ENCODE measurements at places on chromosomes 5 and 9.

DNA sequence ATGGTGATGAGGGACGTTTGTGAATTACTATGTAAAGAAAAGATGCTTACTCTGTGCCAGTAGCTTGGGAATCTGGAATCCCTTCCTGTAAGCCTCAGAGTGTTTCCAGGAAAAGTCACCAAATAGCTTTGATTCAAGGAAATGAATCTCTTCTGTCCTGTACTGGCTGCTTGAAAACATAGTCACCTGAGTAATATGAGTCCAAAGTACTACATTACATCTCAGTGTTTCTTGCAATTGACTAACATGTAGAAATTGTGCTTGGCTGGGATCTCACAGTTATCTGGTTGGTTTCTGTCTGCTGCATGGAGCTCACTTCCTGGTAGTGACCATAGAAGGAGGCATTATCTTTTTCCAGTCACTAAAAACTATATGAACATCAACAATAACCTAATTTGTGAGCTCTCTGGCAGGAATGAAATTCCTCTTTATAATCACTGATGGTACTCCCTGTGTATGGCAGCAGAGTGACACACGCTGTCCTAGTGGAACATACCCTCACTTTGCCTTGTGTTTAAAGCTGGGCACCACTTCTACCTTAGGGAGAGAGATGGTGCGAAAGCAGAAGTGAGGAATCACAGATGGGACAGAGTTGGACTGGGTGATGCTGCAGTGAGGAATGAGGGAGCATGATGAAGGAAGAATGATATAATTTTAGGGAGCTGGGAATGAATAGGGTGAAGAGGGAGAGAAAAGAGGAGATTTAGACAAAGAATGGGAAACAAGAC is 568.5 kb downstream of the RAB3C start:
- no peak for DNase-seq

DNA sequence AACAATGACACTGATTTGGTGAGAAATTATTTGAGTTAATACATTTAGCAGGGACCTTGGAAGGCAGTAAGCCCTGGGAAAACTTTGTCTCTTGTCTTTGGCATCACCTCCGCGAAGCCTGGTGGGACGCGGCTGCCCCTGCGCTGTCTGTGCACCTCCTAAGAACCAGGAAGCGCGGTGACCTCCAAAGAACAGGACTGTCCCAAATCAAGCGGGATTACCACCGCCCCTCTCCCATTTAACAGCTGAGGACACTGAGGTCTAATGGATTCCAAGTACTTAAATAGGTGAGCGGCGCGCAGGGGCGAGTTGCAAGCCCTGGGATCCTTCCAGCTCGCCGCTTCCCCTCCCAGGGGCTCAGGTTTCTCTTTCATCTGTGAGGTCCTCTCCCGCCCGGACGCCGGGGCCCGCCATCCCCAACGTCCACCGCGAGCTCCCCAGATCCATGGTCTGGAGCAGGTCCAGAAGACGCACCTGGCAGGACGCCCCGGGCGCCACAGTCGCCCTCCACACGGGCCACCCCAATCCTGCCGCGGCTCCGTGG is 432 bp downstream of the STARD4 start:
- no peak for DNase-seq

DNA sequence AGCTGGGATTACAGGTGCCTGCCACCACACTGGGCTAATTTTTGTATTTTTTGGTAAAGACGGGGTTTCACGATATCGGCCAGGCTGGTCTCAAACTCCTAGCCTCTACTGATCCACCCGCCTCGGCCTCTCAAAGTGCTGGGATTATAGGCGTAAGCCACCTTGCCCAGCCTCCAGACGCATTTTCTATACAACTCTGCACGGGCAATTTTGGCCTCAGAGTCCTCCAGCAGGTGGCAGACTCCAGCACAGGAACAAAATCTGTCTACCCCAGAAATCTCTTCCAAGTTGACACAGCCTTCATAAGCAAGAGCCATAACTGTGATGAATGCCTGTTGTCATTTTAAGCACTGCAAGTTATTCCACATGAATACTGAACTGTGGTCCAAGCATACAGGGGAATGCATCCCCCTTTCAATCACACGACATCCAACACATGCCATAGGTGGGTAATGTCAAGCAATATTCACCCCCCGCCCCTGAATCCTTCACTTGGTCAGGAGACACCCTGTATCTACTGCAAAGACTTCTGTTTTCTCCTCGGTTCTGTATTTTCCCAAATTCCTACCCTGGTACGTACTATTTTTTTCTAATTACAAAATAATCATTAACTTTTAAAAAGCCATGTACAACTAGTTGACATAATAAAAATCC is 50.8 kb downstream of the ALDH7A1 start:
- no peak for DNase-seq

- no peak for DNase-seq
Observed at GRCh38 chr5:39217365-39218281, 1.7 kb downstream of the FYB1 start.

DNA sequence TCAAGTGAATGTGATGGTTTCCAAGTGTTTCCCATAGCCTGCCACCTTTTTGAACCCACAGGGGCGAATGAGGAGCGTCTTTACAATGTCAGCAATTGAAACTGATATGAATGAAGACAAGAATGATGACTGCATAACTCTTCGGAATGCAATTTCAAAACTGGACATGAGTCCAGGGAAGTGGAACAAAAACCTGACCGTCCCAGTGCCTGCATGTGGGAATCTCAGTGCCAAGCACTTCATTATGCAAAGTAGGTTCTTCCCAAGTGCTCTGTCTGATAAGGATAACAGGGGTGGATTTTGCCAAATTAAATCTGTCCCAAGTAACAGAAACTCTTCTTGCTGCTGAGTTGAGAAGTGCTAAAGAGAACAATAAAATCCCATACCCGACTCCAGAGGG is 243.8 kb upstream of the ADAMTS16 start:
- DNase-seq, result no peak

- DNase-seq, result no peak
Observed at GRCh38 chr5:92215116-92215515, 832.0 kb upstream of the ARRDC3 start.

DNA sequence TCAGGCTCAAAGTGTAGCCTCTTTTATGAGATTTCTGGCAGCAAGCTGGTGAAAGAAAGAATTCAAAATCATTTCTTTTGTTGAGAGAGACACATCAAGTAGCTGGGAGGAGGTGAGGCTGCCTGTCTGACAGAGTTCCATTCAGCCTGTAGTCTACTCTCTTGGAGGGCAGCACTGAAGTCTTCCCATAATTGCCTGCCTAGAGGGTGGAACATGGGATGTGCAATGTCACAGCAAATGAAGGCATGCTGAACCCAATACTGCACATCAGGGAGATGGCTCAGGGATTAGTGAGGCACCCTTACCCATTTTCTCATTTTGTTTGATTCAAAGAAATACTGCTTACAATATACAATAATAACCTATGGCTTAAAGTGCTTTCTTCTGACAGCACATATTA is 475.7 kb downstream of the TMEM232 start:
- no peak for DNase-seq

GRCh38 chr5:89338935-89339334 is 456.0 kb upstream of the MEF2C start:
- no peak for DNase-seq

- no peak for DNase-seq
Observed at GRCh38 chr5:173693670-173694069, 77.2 kb upstream of the BOD1 start.

GRCh38 chr5:39624890-39625289 is 200.1 kb upstream of the DAB2 start:
- DNase-seq, result no peak

- DNase-seq, result no peak
Observed at GRCh38 chr9:108258640-108259039, 597.1 kb downstream of the ACTL7B start.

DNA sequence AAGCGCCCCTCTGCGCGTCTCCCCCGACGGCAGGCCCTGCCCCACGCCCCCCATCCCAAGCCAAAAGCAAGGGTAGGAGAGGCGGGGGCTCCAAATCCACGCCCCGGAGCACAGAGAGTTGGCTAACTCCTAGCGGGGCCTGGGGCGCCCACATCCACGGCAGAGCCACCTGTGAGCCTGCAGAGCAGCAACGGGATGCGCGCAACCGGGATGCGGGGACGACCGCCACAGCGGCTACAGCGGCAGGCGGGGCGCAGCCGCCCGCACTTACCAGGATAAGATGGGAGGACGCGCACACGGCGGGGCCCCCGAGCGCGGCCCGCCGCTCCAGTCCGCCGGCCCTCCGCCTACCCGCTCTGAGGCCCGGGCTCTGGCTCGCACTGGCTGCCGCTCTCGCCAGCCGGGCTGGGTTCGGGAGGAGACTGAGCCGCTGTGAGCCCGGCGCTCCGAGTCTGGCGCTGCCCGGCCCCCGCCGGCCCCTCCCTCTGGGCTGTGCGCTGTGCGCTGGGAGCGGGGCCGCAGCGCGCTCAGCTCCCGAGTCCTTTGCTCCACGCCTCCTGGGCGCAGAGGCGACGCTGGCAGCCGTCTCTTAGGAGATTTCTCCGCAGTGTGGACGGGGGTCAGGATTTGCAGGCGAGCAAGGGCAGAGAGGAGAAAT is at the start of gene SLC24A2:
Gene SLC24A2, minus strand, starts transcription at position 424 of the 658 bp plus-strand sequence.
- no peak for DNase-seq

DNA sequence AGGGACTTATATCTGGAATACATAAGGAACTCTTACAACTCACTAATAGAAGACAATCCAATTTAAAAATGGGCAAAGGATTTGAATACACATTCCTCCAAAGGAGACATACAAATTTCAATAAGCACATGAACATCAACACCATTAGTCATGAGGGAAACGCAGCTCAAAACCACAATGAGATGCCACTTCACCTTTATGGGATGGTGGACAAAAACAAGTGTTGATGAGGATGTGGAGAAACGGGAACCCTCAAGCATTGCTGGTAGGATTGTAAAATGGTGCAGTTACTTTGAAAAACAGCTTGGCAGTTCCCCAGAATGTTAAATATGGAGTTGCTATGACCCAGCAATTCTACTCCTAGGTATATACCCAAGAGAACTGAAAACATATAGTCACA is 72.7 kb upstream of the IER5L start:
- DNase-seq, result no peak

DNA sequence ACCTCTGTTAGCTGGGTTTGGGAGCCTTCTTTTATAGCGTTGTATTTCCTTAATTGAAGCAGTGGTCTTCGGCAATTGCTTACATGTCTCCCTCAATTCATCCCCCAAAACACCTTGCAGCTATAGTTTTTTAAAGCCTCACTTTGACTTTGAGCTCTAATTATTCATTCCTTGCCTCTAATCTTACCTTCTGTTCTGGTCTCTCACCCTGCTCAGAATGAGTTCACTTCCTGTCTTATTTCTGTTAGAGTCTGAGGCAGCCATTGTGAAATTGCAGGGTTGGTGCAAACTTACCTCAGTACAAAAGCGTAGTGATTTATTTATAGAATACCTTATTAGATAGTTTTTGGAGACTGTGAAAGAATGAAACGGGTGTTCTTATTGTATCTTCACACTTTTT is 35.0 kb downstream of the AOPEP start:
- no peak for DNase-seq

GRCh38 chr9:111114486-111114885 is 76.2 kb upstream of the LPAR1 start:
- DNase-seq, result no peak

DNA sequence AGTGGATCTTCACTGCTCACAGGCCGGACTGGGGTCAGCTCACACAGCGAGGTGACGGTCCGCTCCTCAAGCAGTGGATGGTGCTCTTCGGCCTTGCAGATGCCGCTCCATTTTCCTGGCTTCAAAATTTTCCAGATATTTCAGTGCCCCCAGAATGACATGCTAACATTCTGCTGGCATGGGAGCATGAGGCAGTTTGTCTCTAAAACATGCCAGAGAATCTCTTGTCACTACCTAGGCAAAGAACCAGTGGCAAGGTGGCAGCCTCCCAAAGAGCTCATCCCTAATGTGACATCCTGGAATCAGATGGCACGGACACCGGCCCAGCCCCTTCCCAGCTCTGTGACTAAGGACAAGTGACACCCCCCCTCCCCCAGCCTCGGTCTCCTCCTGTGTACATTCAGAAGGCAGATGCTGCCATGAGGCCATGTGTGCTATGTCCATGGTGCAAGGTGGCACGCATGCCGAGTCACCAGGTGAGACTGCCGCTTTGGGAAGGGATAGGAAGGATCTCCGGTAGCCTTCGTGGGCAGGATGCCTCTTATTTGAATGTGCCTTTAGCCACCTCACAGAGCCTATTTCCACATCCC is 2.7 kb downstream of the S1PR3 start:
- DNase-seq, result no peak

GRCh38 chr5:150286820-150287219 is 2.8 kb downstream of the CAMK2A start:
- no peak for DNase-seq

- DNase-seq, result no peak
Observed at GRCh38 chr5:123906698-123907295, 394.8 kb downstream of the CSNK1G3 start.

GRCh38 chr5:117888688-117889087 is 1099.7 kb downstream of the DTWD2 start:
- no peak for DNase-seq

DNA sequence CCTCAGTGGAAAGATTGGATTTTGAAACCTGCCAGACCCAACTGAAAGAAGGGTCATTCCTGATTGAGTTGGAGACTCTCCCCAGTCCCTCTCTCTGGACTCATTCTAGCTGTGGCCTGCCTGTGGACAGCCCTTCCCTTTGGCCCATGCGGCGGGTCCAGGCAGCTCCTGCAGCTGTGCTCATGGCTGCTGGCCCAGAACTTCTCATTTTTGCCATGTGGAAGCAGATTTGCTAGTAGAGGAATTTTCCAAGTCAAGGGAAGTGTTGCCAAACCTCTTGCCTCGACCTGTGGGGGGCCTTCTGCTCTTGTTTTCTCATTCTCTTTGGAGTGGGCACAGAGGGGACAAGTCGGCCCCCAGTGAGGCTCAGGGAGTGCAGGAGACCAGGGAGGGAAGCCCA is 89.2 kb downstream of the ANKRD33B start:
- no peak for DNase-seq

DNA sequence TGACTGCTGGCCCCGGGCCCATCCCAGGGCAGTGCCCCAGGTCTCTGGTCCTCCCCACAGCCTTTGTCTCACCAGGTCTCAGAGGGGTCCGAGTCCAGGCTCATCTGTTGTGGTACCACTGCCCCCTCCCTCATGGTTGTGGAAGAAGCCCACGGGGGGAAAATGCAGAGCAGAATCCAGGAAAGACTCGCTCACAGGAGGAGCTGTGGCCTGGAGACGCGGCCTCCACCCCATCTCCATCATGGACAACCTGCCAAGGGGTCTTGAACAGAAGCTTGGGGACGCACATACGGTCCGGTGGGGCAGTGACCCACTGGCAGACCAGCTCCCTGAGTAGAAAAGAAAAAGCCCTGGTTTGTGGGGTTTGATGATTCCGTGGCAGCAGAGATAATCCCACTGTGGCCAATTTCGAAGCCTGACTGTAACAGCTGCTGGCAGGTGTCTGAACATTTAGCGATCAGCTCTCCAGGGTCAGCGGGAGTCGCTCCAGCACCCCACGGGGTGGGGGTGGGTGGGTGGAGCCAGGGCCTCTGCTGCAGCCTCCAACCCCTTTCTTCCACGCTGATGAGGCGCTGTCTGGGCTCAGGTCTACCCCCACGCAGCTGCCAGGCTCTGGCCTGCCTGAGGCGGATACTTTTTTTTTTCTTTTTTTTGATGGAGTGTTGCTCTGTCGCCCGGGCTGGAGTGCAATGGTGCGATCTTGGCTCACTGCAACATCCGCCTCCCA is 1.9 kb upstream of the GRIN1 start:
- DNase-seq, result no peak

- no peak for DNase-seq
Observed at GRCh38 chr5:159851053-159851452, 65.2 kb upstream of the ADRA1B start.

Data from stimulated activated CD4-positive, alpha-beta T cell treated with anti-CD3 and anti-CD28 coated beads, TNF-alpha, amount 100 ng/mL, for 4 hours (primary cell).